ENCODE measurements at places on chromosomes 2 and 18. TPM values are rescaled to one million over a fixed set of nuclear protein-coding genes. Genes with fewer than 3 reads are reported as not detected.

DNA sequence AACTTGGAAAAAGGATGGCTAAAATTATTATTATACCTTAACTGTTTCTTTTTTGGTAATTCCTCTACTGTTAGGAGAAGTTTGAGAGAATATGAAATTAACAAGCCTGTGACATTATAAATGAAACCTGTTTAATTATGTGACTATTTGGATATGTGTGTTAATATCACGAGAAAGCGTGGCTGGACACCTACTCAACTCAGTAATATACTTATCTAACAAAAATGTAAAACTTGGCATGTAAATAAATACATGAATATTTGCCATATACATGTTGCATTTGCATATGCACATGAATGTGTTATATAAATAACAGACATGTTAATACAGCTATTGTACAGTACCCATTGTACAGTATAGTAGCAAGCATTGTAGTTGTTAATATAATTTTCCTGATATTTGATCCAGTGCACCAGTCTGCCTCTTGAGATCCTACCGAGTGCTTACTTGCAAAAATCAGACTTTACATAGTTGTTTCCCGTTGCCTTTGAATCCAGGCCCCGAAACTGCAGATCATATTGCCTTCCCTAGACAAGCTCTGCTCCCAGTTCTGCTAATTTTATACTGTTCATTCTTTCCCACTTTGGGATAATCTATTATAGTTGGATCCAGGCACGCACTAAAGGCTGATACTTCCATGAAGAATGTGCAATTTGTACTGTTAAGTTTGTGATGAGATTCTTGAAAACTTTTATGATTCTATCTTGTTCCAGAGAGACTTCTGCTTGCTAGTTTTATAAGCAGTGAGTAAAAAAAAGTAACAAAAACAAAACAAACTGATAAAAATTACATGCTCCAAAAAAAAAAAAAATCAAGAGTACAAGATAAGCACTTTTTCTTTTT lies 395.6 kb downstream of the ARHGAP15 start:
- no peaks in the 10 kb centered on the region for H3K36me3 ChIP-seq
- H3K27me3 ChIP-seq = no peaks in the 10 kb centered on the region
- DNase-seq = no peak
- H3K4me1 ChIP-seq = no peaks in the 10 kb centered on the region
- no peak overlapping the region for H3K4me3 ChIP-seq

- no peaks in the 10 kb centered on the region for H3K27me3 ChIP-seq
- no peak overlapping the region for H3K4me3 ChIP-seq
- H3K36me3 ChIP-seq = no peaks in the 10 kb centered on the region
- no peak overlapping the region for H3K27ac ChIP-seq
- H3K4me1 ChIP-seq = no peaks in the 10 kb centered on the region
Measured at GRCh38 chr2:83364264-83364663, 1094.8 kb downstream of the SUCLG1 start.

GRCh38 chr2:216526939-216527338 lies 28.3 kb downstream of the RPL37A start:
- H3K36me3 ChIP-seq = no peaks in the 10 kb centered on the region
- H3K27me3 ChIP-seq = no peaks in the 10 kb centered on the region
- no peak for DNase-seq

DNA sequence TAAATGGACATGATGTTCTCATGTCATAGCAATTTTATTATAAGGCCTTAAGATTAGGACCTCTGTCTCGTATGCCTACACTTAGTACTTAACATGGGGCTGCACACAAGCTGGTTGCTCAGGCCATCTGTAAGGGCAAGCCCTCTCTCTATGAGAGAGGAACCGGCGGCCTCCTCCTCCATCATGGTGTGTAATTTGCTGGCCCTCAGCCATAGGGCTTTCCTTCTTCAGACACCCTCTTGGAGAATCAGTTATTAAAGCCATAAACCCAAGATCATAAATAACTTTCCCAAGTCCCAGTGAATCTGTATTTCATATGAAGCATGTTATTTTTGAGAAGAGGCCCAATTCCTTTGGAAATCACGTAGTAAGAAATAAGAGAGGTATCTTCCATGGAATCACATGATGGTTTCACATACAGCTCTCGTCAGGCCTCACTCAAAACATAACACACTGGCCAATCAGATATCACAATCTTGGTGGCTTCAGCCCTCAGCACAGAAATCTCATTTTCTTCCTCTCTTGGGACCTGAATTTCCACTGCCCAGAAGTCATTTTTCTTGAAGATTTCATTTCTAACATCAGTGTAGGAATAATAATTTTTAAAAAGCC lies 92.6 kb downstream of the RDH14 start:
- H3K36me3 ChIP-seq = no peaks in the 10 kb centered on the region
- no peaks in the 10 kb centered on the region for H3K27me3 ChIP-seq
- no peak for DNase-seq
- no peak overlapping the region for H3K4me3 ChIP-seq
- H3K4me1 ChIP-seq = no peaks in the 10 kb centered on the region

ARHGEF4 gene
- total RNA-seq = 0.11 TPM

CFAP53 gene
- total RNA-seq = 0.07 TPM

GRCh38 chr2:118858485-118859156 lies 11.2 kb upstream of the EN1 start:
- peaks cover 83% of the 10 kb centered on the region for H3K27me3 ChIP-seq
- no peak overlapping the region for H3K4me3 ChIP-seq
- DNase-seq = no peak
- H3K27ac ChIP-seq = no peak overlapping the region

GRCh38 chr2:162293122-162293786 lies 25.2 kb downstream of the IFIH1 start:
- H3K27ac ChIP-seq = no peak overlapping the region
- H3K27me3 ChIP-seq = no peaks in the 10 kb centered on the region
- H3K36me3 ChIP-seq = no peaks in the 10 kb centered on the region
- H3K4me3 ChIP-seq = no peak overlapping the region
- DNase-seq = no peak

GRCh38 chr2:222993920-222994650 lies 57.9 kb upstream of the KCNE4 start:
- no peak for DNase-seq
- H3K4me3 ChIP-seq = no peak overlapping the region
- 0 out of 3 replicates have a peak, but pooled peaks cover 4% of the 10 kb centered on the region for H3K27me3 ChIP-seq
- no peaks in the 10 kb centered on the region for H3K4me1 ChIP-seq

DNA sequence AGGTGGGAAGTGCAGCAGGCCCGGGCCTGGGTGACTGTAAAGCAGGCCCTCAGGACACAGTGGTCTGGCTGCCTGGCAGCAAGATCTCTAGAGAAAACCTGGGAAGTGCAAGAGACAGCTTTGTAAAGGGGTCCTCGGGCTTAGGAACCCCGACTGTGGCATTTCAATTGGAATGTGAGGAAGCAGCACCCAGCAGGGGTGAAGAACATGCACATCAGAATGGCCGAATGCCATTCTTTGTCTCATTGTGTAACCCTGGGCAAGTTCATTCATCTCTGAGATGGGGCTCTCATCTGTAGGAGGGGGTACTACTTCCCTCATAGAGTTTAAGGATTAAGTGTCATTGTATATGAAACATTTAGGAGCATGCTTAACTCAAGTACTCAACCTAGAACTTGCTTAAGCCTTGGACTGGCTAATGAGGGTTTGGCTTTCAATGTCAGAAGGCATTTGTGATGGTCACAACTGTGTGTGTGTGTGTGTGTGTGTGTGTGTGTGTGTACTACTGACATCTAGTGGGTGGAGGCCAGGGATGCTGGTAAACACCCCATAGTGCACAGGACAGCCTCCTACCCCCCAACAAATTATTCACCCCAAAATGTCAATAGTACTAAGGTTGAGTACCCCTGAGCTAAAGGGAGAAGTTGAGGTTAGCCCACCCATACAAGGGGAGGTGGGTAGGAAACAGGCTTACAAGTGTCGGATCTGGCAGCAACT lies 29.3 kb downstream of the MEX3C start:
- no peak overlapping the region for H3K27ac ChIP-seq
- H3K4me1 ChIP-seq = no peaks in the 10 kb centered on the region
- DNase-seq = no peak

BUB1 gene
- total RNA-seq = 52.6 TPM

FMNL2 gene
- 66.5 TPM for total RNA-seq

DNA sequence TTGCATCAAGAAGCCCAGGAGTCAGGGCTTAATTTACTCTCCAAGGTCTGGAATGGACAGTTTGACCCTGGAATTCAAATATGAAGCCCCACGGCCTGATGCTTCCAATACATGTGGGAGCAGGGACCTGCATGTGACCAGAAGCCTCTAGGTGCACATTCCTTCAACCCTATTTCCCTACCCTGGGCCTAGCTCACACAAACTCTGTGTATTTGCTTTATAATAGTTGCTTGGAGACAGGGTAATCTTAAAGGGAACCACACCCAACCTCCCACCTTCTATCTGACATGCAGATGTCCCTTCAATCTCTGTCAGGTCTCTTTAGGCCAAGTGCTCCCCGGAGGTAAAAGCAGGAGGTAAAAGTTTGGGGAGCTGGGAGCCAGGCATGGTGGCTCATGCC lies 55.4 kb upstream of the PPP1CB start:
- peak; percentile 25 for DNase-seq
- H3K4me1 ChIP-seq = peaks cover 37% of the 10 kb centered on the region

TCF23 gene
- 0.04 TPM for total RNA-seq

CIB4 gene
- total RNA-seq = not detected

BCL2 gene
- total RNA-seq = 0.42 TPM

REG3A gene
- total RNA-seq = not detected

DNA sequence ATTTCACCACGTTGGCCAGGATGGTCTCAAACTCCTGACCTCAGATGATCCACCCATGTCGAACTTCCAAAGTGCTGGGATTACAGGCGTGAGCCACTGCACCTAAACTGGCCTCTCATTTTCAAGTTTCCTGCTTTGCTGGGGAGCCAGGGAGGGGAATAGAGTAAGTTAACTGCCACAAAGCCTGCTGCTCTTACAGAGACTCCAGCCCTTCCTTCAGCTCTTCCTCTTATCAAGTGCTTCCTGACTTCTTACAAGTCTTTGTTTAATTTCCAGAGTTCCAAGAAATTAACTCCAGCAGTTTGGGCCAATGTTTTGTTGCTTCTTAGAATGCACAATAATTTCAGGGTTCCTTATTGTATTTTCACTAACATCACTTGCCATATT lies 24.3 kb upstream of the UBE2F start:
- no peak overlapping the region for H3K4me3 ChIP-seq
- peaks cover 22% of the 10 kb centered on the region for H3K27me3 ChIP-seq
- H3K27ac ChIP-seq = no peak overlapping the region
- peaks cover 13% of the 10 kb centered on the region for H3K4me1 ChIP-seq

ASPRV1 gene
- 0.40 TPM for total RNA-seq

GRCh38 chr2:196171946-196172345 lies 568 bp upstream of the STK17B start:
- H3K36me3 ChIP-seq = no peaks in the 10 kb centered on the region
- peak overlapping the region; percentile 20 for H3K4me3 ChIP-seq
- no peak for DNase-seq

LYPD6 gene
- total RNA-seq = 0.06 TPM

DNA sequence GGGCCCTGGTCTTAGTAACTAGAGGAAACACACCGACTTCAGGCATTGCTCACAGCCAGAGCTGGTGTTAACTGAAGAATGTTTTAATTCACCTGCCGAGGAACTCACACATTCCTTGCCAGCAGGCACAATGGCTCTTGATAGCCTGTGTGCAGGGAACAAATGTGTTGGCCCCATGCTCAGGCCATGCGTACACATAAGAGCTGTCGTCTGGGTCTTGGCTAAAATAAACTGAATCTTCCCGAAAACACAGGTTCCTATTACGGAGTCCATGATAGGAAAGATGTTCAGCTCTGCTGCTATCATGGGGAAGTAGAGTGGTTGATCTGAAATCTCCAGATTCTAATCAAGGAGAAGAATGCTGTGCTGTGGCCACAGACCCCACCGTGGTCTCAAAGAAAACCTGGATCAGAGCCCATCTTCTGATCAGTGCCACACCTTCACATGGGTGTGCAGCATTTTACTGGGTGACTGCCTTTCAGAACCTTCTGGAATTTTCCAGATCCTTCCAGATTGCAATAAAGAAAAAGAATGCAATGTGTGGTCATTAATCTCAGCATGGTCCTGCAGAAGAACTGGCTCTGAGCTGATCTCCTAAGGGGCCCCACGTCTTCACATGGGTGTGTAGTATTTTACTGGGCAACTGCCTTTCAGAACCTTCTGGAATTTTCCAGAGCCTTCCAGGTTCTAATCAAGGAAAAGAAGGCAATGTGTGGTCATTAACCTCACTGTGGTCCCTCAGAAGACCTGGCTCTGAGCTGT lies 17.2 kb downstream of the MBP start:
- peak overlapping the region; percentile 87 for H3K27ac ChIP-seq
- peaks cover 56% of the 10 kb centered on the region for H3K4me1 ChIP-seq
- no peaks in the 10 kb centered on the region for H3K27me3 ChIP-seq
- no peak for DNase-seq

DNA sequence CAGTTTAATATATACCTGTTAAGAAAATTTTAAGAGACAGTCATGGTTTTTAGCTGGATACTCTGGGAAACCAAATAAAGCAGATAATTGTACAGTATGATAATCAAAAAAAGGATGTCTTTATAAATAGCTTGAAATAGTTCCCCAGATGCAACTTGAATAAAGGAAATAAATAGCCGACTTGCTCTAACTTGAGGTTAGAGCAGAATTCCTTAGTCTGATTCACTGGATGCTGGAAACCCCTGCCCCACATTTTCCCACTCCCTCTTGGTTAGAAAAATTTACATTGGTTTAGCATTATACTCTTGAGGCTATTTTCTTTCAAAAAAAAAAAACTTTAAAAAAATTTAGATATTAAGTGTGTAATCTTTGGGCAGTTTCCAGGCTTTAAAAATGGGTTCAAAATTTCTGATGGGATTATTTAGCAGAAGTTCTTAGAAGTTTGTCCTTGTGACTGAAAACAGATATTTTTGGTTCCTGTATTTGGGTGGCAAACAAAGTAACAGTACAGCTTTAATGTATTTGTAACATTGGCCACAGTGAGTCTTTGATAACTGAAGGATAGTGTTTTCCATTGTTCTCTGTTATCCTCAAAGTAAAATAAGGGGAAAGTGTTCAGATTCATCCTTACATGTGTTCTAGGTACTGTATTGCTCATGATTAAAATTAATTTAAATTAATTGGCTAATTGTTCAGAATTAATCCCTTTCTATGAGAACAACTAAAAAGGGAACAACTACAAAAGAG lies 39.6 kb downstream of the ITGAV start:
- H3K4me3 ChIP-seq = no peak overlapping the region
- no peak for DNase-seq
- no peaks in the 10 kb centered on the region for H3K27me3 ChIP-seq
- H3K36me3 ChIP-seq = peaks cover 13% of the 10 kb centered on the region
- no peak overlapping the region for H3K27ac ChIP-seq

DNA sequence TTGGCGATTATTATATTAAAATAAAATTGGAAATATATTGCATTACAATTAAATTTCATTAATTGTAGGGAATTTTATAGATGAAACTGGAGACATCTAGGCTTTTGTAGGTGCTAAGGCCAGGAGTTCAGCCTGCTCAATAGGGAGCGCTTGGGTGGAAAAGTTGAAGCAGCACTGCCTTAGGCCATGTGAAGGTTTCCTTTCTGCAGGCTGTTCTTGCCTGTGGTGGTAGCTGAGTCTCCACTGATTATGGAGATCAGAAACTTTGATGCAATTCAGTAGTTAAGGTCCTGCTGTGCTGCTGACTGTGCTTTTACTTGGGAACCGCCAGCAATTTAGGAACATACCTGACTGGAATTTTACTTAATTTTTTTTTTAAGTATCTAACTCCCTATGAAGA lies 179.9 kb upstream of the BOD1L2 start:
- no peak overlapping the region for H3K4me3 ChIP-seq
- H3K36me3 ChIP-seq = no peaks in the 10 kb centered on the region
- H3K4me1 ChIP-seq = no peaks in the 10 kb centered on the region
- no peaks in the 10 kb centered on the region for H3K27me3 ChIP-seq

GAREM1 gene
- total RNA-seq = 2.9 TPM

STEAP3 gene
- 12.8 TPM for total RNA-seq
